Left cardiac atrium (tissue), 4 donors: ENCODE measurements at places on chromosomes 5 and 9. TPM values are rescaled to one million over a fixed set of nuclear protein-coding genes. Genes with fewer than 3 reads are reported as not detected.

- DNase-seq: no peak
Observed at GRCh38 chr5:149616727-149617285, 35.5 kb downstream of the ARHGEF37 start.

The LCP2 gene
- 12.3 TPM for total RNA-seq

DNA sequence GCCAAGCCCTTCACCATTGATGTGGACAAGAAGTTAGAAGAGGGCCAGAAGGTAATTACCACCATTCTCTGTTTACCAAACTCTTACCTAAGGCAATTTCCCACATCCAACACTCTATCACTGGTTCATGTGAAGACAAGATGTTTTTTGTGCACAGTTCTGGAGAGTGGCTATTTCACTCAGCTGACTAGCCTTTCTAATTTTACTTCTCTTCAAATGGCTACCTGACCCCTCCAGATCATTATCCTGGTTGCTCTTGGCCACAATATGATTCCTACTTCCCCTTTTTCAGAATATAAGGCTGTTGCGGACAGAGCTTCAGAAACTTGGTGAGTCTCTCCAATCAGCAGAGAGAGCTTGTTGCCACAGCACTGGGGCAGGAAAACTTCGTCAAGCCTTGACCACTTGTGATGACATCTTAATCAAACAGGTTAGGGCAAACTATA is 7.1 kb downstream of the KIF20A start:
- DNase-seq: no peak

- no peak for DNase-seq
Observed at GRCh38 chr5:173919443-173919842, 31.3 kb downstream of the CPEB4 start.

GRCh38 chr9:127867356-127868277 is 9.9 kb downstream of the AK1 start:
- DNase-seq: peak; percentile 77

The CARTPT gene
- not detected for total RNA-seq

The ENTR1 gene
- 18.1 TPM for total RNA-seq

The CD72 gene
- total RNA-seq: 0.97 TPM

The ITK gene
- total RNA-seq: 1.6 TPM

DNA sequence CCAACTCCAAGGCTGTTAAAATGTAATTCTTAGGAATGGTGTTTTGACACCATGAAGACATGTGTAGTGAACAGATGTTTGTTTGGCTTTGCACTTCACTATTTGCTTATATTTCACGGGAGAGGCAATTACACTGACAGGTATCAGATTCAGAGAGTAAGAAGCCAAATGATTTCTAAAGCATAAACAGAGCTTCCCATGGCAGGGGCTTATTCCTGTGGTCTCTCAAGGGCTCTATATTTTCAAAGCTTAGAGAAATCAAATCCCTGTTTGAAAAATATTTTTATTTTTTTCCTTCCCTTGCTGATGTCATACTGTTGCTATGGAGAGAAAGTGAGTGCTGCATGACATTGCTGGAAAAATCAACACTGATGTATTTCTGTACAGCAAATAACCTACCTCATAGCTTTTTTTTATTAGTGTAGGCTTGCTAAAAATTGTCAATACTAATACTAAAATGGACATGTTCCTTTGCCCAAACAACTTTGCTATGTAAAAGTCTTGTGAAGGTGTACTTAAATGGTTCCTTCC is 161.4 kb downstream of the GIN1 start:
- DNase-seq: no peak

The WNT8A gene
- not detected for total RNA-seq

The VCAN gene
- total RNA-seq: 195 TPM

DNA sequence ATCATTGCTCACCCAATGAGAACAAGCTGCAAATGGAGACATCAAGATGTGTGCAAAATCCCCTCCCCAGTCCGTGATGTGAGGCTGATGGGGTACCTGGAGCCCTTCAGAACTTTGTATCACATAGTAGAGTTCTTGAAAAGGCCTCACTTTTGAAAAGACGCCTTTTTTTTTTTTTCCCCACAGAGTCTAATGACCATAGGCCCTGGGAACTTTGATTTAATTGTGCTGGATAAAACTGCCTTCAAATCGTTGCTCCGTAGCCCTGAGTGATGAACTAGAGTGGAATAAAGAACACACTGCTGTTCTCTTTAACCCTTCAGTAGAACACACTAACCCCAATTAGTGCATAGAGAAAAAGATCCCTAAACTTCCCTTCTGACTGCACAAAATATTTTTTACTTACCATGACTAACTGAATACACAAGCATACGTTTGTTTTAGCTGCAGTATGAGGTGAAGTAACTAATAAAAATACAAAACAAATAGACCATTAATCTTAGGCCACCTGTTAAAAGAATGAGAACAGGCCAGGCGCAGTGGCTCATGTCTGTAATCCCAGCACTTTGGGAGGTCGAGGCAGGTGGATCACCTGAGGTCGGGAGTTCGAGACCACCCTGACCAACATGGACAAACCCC is 15.1 kb downstream of the PSAT1 start:
- DNase-seq: no peak

- no peak for DNase-seq
Observed at GRCh38 chr5:52725065-52725746, 62.5 kb upstream of the ITGA1 start.

The GRM6 gene
- total RNA-seq: not detected

- no peak for DNase-seq
Observed at GRCh38 chr9:113572076-113572861, 108.7 kb downstream of the RGS3 start.

The ANKRD31 gene
- total RNA-seq: 0.08 TPM

- DNase-seq: no peak
Observed at GRCh38 chr9:35464141-35465025, 25.5 kb upstream of the RUSC2 start.

The FAM169A gene
- total RNA-seq: 5.0 TPM

DNA sequence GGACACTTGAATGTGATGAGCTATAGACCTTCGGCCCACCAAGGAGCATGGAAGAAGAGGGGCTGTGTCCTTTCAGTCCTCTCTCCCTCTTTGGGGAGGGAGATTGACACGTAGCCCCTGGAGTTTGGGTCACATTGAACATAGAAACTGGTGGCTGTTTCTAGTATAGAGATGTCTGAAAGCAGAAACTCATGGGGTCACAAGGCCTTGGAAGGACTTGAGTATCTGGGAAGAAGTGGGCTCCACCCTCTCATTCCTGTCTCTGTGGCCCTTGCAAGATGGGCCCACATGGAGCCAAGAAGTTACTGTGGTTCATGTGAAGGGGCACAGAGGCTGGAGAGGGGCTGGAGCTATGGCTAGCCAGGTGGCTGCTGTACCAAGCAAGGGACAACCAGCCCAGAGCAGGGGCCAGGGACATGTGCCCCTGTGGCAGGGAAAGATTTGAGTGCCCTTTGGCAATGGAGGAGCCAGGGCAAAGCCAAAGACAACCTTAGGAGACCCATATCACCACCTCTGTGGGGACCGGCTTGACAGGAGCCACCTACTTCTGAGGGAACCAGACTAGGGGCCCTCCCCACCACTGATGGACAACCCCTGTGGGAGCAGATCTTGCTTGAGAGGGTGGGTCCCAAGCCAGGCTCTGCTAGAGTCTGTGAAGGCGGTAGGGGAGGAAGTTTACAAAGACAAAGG is 12.8 kb upstream of the ANGPTL2 start:
- DNase-seq: no peak

The IGFBPL1 gene
- total RNA-seq: 3.5 TPM

- no peak for DNase-seq
Observed at GRCh38 chr5:156936972-156937371, 26.1 kb downstream of the TIMD4 start.

- DNase-seq: no peak
Observed at GRCh38 chr9:89721176-89721700, 116.4 kb downstream of the GADD45G start.

DNA sequence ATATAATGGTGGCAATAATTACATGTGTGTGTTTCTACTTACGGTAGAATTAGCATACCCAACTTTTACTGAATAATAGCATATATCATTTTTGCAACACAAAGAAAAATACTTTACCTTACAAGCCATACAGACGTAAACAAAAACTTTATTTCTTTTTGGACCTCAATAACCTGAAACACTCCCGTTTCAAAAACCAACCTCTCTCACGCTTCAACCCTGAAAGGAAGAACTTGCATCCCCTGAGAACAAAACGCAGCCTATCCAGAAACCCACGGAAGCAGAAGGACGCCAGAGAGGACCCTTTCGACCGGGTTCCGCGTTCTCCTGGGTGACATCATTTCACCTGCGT is at the start of gene RNF38:
Gene RNF38 (minus strand): TSS at position 290 of the 352 bp plus-strand sequence. CDS start 161 bp downstream, at position 129.
- no peak for DNase-seq

The SPATA9 gene
- total RNA-seq: 0.47 TPM

DNA sequence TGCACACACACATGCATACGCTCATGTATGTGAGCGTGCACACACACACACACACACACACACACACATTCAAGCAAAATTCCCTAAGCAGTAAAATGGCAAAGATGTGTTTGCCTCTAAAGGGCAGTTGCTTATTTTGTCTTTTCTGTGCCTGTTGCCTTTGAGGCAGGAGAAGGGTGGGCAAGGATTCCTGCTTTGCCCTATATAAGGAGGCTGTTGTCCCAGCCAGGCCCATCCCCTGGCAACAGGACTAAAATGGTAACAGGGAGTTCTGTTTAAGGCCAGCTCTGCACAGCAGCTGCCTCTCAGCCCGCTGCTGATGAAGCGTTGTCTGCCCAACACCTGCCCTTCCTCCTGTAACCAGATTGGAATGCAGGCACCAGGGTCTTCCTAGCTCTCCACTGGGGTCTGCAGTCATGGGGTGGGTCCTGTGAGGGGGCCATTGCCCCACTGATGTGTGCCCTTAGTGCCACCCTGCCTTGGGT is 64.4 kb downstream of the PPARGC1B start:
- DNase-seq: peak; percentile 53

- DNase-seq: no peak
Observed at GRCh38 chr5:9644630-9645029, 14.5 kb upstream of the TAS2R1 start.

- no peak for DNase-seq
Observed at GRCh38 chr5:82730913-82731312, 346.3 kb downstream of the TMEM167A start.

GRCh38 chr5:35229076-35230037 is 930 bp downstream of the PRLR start:
- DNase-seq: no peak

GRCh38 chr9:74639112-74639511 is 142.0 kb downstream of the RORB start:
- DNase-seq: no peak

DNA sequence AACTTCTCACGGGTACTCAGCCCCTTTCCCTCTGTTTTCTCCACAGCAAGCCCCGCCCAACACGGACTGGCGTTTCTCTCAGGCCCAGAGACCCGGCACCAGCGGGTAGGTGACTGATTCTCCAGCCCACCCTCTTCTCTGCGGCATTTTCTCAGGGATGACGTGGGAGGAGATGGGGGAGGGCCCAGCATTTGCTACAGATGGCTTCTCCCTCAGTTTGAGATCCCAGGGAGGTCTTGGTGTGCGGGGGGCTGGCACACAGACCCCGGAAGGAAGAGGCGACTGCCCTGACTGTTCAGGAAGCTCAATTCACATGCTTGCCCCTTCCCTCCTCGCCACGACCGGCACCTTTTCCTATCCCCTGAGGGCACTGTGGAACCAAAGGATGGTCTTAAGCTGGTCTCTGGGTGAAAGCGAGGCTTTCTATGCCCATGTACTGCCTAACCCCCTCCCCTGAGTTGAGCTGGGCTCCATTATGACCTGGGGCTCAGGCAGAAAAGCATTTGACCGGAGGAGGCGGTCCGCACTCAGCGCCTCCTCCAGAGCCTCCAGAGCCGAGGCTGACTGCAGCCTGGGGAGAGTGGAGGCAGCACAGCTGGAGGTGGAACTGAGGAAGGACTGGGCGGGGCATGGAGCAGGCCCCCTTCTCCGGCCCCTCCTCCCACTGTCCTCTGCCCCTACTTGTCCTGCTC is 6.0 kb downstream of the PCDHGC5 start:
- DNase-seq: no peak

DNA sequence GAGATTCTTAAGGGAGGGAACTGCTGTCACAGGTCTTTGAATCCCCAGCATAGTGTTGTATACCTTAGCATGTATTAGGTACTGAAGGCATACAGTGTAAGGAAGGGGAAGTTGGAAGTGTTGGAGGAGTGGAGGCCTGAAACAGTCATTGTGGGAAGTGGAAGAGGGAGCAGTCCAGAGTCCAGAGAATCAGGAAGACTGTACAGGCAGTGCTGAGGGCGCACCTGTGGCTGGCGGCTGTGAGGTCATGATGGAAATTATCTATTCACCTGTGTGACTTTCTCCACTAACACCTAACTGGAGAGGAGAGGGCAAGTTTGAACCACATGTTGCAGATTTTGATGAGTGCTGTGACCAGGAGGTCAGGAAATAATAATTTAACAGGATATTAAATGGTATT is 119.7 kb upstream of the NIPBL start:
- no peak for DNase-seq

The GDF9 gene
- 0.65 TPM for total RNA-seq
